ENCODE measurements at places on chromosomes 3 and 15. TPM values are rescaled to one million over a fixed set of nuclear protein-coding genes. Genes with fewer than 3 reads are reported as not detected.

GRCh38 chr3:144106970-144107369 lies 135.3 kb downstream of the DIPK2A start:
- no peak for DNase-seq

DNA sequence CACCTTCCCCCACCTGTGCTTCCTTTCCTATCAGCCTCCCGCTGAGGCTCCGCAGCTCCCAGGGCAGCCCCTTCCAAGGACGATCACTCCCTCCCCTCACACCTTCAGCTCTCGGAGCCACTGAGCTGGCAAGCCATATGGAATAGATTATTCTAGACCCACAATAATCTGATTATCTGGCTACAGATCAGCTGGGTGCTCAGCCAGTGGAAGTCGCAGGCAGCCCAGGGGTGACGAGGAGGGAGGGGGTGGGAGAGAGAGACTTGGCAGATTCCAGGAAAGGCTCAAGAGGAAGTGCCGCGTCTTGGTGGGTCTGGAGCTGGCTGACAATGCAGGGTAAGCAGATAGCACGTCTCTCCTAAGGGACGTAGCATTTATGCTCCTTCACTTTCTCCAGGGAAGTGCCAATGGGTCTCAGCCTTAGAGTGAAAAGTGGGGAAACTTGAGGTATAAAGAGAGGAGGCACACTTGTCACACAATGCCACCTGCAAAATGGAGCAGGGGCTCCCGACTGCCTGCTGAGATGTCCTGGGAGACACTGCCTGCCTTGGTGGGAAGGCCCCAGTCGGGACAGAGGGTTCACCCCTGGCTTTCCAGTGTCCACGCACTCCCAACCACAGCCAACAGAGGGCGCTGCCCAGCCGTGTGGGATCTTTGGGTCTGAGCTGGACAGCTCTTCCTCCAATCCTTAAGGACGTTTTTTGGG lies 9.4 kb upstream of the MESP1 start:
- peak; percentile 77 for DNase-seq

DNA sequence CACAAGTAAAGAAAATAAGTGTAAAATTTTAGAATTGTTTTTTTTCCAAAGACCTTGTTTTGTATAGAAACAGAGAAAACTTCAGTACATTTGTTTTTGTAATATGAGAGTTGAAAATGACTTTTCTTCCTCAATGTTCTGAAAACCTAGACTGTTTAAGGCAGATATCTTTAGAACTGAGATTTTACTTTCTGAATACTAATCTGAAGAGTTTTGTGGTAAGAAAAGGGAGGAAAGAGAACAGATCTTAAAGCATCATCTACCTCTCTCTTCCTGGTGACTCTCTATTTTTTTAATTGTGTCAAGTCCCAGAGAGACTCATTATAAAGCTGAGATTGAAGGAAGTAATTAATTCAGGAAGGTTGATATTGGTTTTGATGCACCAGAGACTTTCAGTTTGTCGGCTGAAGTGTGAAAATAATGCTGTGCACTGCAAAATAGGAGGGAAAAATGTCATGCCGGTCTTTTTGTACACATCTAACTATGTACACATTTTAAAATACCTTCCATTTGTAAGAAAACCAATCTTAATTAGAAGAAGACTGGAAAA lies 142.1 kb upstream of the NAALADL2 start:
- no peak for DNase-seq

DNA sequence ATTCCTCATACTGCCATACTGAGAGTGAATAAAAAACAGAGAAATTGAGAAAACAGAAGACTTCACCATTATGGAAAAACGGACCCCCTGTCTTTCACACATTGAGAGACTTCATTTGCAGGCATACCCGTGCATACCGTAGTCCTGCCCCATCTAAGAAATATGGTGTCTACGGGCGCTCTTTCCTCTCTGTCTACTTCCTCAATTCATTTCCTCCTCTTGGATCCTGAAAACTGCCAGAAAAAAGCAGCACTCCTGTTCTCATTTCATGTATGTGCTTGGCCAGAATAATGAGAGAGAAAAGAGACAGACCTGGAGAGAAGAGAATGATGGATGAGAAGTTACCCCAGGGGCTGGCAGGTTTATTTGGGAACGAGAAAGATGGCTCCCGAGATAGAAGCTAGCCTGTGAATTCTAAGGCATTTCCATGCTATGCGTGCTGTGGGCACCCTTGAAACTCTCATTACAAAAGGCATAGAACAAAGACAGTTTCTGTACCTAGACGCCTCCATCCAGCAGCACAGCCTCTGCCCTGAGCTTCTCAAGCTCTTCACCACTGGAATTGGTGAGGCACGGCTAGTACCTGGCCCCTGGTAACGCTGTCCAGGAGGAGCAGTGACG lies 62.5 kb upstream of the EPHB3 start:
- no peak for DNase-seq

DNA sequence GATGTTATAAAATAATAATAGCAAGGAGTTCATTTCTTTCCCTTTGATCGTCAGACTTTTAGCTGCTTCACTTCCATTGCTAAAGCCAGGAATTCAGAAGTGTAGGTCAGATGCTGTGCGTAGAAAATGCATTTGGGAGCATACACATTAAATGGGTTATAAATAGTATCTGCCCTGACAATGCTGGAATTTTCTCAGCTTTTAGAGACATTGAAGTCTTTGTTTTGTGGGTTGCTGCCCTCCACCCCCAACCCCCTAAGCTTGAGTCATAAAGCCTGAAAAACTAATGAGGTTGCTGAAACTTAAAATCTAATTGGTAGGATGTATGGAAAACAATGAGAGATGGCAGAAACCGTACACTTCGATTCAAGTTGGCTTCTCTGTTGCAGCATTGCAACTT lies 81.9 kb downstream of the MITF start:
- no peak for DNase-seq

DNA sequence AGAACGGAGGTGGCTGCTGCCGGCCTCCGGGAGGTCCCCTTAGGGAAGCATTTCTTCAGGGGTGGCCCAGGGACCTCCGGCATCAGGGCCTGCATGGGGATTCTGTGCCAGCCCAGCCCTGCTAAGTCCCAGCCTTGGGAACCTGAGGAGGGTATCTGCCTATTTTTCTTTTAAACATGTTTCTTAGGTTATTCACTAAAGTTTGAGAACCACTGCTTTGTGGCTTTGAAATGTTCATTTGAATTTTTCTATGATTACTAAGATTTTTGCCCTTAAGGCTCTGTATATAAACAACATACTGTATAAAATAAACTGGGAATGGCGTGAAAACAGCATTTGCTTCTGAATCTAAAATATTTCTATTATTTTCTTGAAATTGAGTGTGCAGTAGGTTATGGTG lies 24.4 kb downstream of the FAN1 start:
- DNase-seq: no peak

DNA sequence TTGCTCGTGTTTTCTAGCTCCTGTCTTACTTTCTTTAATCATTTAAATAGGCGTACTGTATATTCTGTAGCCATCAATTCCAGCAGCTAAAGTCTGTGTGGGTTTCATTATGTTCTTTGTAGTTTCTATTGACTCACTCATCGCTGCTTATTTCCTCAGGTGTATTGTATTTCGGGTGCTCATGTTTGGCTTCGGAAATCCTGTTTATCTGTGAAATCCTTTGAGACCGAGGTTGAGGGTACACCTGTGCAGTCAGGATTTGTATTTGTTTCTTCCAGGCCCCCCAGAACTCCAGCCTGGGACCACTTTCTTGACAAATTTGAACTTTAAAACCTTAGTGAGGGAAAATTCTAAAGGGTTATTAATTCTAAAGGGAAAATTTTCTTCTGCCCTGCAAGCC lies 2.0 kb upstream of the PAK2 start:
- DNase-seq: no peak

NEK10 gene
- total RNA-seq: 5.1 TPM

SCAANT1 gene
- total RNA-seq: not detected

All from left cardiac atrium (tissue), 4 donors.